ENCODE measurements at places on chromosomes 11 and 22.
A peak's percentile ranks its signal among the peaks of the same experiment; 100 is the strongest.

DNA sequence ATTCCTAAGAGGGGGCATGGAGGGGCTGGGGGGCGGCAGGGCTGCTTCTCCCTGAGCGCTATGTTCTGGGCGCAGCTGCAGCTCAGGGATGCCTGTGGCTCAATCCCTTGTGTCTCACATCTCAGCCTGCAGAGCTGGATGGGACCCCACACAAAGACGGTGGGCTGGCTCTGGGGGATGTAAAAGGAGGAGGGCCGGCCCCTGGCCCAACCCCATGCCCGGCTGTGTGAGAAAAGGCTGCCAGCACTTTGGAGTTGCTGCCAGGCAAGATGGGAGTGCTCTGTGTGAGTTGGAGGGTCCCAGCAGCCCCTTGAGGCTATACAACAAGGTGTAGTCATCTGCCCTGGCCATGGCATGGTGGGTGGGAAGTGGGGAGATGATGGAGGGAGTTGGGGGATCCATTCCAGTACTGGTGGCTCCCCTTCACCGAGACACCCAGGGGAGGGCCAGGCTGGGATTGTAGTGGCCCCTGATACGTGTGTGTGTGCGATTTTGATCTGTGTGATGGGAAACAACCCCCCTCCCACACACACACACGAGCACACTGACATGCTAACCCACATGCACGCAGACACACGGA, 1.3 kb upstream of the TBX10 start:
- no peak for DNase-seq

GRCh38 chr11:10303558-10304363, 1.1 kb upstream of the ADM start:
- peak; percentile 76 for DNase-seq

DNA sequence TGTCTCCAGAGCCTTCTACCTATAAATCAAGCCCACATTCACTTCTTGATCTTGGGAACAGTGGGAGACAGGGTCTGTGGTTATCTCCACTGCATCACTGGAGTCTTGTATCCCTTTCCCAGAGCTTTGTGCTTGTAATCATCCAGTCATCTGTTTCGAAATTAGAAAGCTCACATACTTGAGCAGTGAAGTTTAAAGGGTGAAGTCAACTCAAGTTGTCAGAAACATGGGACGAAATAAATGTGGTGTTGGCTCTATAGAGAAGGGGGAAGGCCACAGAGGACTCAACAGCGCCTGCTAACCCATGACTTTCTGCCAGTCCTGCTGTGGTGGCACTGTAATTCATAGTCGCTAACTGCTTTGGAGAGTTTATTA, 197.5 kb downstream of the DBX1 start:
- no peak for DNase-seq

GRCh38 chr11:19121646-19122045, 4.7 kb downstream of the ZDHHC13 start:
- no peak for DNase-seq

DNA sequence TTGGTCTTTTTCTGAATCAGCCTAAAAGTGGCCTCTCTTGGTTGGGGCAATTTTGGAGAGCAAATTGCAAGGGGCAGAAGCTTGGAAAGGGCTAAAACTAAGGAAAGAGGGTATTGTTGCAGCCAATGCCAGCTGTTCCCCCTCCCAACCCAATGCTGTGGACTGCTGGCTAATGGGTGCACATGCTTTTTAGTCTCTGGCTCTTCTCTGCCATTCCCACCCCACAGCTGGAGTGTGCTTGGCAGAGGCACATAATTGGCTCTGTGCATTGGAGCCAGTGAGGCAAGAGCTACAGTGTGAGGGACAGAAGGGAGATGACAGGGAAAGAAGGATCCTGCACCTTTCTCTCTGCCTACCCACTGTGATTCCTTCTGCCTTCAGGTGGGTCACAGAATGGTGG, 140.0 kb downstream of the NECTIN1 start:
- DNase-seq: no peak

GRCh38 chr22:31604137-31604705, 57.8 kb downstream of the PISD start:
- DNase-seq: no peak

GRCh38 chr22:48490500-48491411, 1336.9 kb downstream of the BRD1 start:
- no peak for DNase-seq

DNA sequence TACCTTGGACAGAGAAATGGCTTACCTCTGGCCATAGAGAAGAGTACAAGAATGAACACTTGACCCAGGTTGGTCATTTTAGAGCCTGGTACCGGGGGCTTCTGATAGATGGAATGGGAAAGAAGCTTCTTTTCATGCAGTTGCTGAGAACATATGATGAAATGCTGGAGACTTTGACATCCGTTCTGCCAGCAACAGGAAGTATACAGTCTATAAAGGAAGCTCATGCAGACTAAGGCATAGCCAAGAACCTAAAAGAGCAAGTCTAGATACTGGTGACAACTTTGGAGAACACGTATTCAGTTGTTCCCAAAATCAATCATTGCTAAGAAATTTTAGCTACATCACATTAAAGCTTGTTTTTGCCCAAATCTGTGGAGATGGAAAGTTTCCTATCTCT, 894.6 kb downstream of the METTL15 start:
- DNase-seq: no peak

GRCh38 chr11:33724644-33725035, 11.6 kb downstream of the CD59 start:
- no peak for DNase-seq

- no peak for DNase-seq
These were observed 756.6 kb upstream of the API5 start for GRCh38 chr11:42555190-42555589.

GRCh38 chr11:58784995-58785394, 53.3 kb upstream of the GLYAT start:
- no peak for DNase-seq
